ENCODE measurements at places on chromosomes 4 and X.

DNA sequence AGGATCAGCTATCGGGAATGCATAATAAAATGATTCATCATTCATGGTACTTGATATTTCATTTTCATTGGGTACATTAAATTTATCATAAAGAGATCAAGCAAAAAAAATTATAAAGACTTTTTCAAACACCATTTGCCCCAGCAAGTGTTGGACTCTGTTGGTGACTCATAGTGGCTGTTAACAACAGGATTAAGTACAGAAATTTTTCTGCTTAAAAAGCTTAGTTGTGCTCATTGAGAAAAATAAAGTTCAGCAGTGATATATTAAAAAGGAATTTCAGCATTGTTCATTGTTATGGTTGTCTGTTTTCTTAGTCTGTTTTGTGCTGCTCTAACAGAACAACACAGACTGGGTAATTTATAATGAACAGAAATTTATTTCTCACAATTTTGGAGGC, 86.2 kb upstream of the PCDH10 start:
- no peak for DNase-seq

- no peak for DNase-seq
These were observed 62.6 kb downstream of the DCLK2 start for GRCh38 chr4:150140774-150141400.

DNA sequence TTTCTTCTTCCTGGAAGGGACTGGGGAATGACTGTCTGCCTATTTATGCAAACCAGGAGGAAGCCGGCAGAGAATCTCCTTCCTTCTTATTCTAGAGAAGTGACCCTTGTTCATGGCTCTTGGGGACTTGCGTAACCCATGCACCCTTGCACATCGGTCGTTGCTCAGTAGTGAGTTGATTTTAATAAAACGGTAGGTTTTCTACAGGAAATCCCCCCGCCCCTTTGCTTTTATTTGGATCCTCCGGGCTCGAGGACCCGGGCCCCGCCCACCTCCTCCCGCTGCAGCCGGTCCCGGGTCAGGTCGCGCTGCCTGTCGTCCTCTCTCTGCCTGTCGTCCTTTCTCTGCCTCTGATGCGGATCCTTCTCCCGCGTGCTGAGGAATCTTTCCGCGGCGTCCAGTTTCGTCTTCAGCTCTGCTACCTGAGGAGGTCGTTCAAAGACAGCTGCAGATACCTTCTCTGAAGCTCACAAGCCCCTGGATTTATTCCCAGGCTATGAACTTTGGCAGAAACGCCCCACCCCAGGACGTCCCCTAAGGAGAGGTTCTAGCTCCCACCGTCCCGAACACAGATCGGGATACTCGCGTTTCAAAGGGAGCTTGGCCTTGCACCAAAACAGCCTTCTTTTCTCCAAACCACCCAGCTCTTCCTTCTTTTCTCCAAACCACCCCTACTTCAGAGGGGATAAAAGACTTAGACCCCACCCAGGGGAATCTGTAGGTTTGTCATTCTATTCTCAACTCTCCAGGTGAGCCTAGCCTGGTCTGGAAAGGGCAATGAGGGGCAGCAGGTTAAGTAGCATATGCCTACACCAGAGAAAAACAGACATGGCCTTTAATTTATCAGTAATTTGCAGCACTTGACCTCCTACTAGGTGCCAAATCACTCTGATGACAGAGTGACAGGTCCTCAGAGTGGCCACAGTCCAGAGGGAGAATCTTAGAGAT, 7.0 kb downstream of the TNIP3 start:
- DNase-seq = peak; percentile 11

DNA sequence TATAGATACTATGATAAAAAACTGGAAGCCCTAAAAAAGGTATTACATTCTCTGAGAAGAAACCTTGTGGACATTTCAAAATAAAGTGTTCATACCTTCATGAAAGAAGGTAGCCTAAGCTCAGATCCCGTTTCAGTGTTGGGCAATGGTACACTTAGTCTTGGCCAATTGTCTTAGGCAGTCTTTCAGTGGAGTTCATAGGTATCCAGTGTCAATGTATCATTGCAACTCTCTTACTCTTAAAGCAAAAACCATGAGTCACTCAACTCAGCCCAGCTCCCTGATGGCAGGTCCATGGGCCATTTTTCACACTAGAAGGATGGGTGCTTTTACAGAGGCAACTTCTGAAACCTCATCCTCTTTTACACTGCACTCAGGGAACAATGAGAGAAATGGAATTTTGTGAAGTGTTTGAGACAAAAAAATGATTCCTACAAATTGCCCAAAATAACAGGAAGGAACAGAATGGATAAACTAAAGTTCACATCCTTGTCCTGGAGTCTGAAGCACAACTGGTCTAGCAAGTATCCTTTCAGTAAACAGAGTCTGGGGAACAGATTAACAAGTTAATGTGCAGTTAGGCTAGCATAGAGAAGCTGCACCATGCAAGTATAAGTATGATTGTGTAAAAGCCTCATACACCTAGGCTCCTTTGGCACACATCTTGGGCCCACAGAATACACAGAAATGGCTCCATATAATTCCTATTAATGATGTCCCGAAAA, 7.0 kb upstream of the ZNF827 start:
- no peak for DNase-seq

DNA sequence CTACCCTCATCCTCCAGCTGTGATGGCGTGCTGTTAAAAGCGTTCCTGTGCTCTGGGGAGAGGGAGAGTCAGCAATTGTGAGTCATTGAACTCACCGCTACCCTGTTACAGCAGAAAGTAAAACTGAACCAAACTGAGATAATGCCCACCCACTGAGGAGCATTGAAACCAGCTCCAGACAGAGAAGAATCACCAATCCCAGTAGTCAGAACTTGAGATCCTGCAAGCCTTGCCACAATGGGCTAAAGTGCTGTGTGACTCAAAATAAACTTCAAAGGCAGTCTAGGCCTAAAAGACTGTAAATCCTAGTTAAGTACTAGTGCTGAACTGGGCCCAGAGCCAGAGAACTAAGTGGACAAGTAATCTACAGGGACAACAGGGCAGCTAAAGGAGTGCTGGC, 1394.2 kb upstream of the DIAPH2 start:
- DNase-seq = no peak

DNA sequence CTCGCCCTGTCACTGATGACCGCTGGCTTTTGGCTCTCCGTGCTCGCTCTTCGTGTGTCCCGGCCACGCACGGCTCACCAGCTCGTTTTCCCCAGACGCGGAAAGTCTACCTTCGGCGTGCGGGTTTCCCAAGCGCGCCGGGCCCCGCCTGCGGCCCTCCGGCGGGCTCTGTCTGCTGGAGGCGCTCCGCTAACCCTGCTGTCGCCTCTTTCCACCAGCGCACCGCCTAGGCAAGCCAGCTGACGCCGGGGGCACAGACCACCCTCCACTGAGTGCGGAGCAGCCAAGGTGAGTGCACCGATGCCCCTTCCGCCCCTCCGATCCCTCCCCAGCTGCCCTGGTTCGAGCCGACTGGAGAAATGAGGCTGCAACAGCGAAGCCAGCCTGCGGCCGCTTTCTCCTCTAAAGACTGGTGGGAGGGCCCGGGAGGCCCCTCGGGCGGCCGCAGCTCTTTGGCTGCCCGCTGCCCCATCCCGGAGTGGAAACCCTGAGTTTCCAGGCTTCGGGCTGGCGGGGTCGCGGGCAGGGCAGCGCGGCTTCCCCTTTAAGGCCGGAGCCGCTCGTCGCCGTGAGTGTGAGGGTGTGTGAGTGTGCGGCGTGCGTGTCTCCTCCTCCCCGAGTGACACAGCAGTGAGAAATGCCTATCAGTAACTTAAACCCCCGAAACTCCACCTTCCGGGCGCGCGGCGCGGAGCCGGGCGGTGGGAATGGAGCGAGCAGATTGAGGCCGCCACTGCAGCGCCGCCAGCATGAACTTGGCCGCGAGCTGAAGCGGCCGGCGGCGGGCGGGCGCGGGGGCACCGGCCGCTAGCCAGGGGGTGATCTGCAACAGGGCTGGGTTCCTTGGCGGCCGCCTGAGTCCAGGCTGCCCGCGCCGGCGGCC, at the start of gene MAMLD1:
Gene MAMLD1 (plus strand): TSS at position 719 of the 883 bp plus-strand sequence. CDS start 82,200 bp downstream, outside the sequence.
- DNase-seq = peak; percentile 37

- DNase-seq = no peak
These were observed 104.6 kb downstream of the PPP1R2C start for GRCh38 chrX:42673301-42673810.

DNA sequence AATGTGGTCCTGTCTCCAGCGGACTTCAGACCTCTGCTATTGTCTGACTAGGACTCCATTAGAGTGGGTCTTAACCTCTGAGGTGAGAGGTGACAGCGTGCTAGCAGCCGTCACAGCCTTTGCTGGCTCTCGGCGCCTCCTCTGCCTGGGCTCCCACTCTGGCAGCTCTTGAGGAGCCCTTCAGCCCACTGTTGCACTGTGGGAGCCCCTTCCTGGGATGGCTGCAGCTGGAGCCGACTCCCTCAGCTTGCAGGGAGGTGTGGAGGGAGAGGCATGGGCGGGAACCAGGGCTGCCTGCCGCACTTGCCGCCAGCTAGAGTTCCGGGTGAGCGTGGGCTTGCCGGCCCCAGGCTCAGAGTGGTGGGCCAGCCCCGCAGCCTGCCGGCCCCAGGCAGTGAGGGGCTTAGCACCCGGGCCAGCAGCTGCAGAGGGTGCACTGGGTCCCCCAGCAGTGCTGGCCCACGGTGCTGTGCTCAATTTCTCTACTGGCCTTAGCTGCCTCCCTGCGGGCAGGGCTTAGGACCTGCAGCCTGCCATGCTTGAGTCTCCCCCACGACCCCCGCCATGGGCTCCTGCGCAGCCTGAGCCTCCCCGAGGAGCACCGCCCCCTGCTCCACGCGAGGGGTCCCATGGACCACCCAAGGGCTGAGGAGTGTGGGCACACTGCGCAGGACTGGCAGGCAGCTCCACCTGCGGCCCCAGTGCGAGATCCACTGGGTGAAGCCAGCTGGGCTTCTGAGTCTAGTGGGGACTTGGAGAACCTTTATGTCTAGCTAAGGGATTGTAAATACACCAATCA, 163.4 kb upstream of the ITM2A start:
- DNase-seq = no peak

- DNase-seq = no peak
These were observed 115.4 kb upstream of the EMCN start for GRCh38 chr4:100633269-100633668.

GRCh38 chr4:151917145-151917734, 156.4 kb upstream of the GATB start:
- DNase-seq = no peak

GRCh38 chr4:39855909-39856512, 121.7 kb downstream of the PDS5A start:
- DNase-seq = no peak

GRCh38 chr4:40731792-40732245, 17.9 kb upstream of the NSUN7 start:
- DNase-seq = no peak

DNA sequence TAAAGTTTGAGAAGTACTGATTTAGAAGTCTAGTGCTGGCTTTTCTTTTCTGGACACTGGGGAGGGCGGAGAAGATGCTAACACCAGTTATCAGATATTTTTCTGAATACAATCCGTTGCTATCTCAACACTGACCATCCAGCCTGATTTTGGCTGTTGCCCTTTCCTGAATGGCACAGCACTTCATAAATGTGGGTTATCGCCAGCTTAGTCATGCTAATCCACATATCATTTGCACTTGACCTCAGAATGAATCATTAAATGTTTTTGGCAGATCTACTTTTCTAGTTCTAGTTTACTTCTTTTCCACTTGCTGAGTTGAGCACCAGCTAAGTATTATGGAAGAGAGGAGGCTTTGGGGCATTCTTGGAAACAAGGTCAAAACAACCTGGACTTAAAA, 60.8 kb upstream of the ESX1 start:
- no peak for DNase-seq

DNA sequence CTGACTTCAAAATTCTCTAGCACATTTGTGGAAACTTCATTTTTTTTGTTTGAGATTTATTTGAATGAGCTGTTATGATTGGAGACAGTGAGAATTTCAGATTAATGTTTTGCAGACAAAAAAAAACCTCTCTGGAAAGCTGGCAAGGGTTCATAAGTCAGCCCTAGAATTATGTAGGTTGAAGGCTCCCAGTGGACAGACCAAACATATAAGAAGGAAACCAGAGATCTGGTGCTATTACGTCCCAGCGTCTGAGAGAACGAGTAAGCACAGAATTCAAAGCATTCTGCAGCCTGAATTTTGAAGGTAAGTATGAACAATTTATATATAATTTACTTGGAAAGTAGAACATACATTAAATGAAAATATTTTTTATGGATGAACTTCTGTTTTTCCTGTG, at the start of gene AGTR2:
Gene AGTR2 (plus strand): TSS at position 234 of the 400 bp plus-strand sequence. CDS start 1,537 bp downstream, outside the sequence.
- no peak for DNase-seq

- no peak for DNase-seq
These were observed 928.3 kb downstream of the GLUD2 start for GRCh38 chrX:121975671-121976070.

- DNase-seq = no peak
These were observed 144.7 kb upstream of the HHIP start for GRCh38 chr4:144501231-144501780.

GRCh38 chr4:76306882-76307659, 538 bp downstream of the STBD1 start:
- DNase-seq = no peak

GRCh38 chr4:26459054-26459755, 31.1 kb downstream of the CCKAR start:
- DNase-seq = no peak

DNA sequence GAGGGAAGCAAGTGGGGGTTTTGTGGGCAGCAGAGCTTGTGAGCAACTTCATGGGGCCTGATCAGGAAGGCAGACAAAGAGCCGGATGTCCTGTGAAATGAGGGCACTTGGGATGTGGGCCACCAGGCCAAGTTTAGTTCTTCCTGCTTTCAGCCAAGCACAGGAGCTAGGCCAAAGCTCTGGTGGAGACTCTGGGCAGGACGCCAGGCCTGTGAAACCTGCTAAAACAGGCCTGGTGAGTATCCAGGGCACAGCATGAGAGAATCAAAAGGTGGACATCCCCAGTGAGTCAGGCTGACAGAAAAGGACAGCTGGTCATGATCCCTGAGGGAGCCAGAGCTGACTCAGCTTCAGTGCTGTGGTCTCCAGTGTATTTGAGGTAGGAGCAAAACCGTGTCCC, 95.7 kb downstream of the NPNT start:
- no peak for DNase-seq

DNA sequence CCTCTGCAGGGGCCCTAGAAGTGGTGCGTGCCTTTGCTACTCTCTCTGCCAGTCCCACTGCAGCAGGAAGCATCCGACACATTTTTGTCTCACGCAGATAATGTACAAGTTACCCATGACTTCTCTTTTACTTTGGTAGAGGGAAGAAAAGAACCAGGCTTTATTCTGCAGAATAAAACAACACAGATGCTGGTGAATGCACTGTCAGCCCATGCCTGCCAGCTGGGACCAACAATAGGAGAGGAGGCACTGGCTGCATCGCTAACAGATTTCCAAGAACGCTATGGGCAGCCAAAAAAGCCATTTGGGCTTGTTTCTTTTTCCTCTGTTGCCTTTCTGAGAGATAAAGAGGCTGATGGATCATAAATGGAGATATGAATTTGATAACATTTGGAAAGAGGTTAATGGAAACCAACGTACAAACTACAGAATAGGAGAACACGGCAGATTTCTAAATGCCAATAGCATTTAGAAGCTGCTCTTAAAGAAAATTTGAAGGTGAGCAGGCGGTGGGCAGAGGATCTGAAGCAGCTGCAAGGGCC, 47.5 kb upstream of the IGFBP7 start:
- no peak for DNase-seq

GRCh38 chr4:111839141-111839540, 306.1 kb upstream of the FAM241A start:
- DNase-seq = no peak
